ENCODE measurements at places on chromosomes 12 and 14.

DNA sequence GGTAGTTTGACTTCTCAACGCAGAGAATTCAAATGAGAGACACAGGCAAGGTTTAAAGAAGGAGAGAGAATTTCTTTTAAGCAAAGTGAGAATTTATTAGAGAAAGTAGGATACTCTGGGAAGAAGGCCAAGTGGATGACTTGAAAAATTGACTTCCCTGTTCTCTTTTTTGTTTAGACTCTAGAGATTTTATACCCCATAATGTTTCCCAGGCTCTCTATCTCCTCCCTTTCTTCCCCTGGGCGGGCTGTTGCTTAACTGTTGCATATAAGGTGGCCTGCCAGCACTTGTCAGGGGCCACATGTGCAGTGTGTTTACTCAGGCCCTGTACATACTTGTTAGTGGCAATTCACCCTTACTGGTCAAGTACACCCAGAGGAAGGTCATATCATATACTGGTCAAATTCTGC, 403.7 kb downstream of the SLC6A15 start:
- DNase-seq, result no peak

- no peak for DNase-seq
Measured at GRCh38 chr14:100408350-100409002, 85.3 kb downstream of the SLC25A47 start.

DNA sequence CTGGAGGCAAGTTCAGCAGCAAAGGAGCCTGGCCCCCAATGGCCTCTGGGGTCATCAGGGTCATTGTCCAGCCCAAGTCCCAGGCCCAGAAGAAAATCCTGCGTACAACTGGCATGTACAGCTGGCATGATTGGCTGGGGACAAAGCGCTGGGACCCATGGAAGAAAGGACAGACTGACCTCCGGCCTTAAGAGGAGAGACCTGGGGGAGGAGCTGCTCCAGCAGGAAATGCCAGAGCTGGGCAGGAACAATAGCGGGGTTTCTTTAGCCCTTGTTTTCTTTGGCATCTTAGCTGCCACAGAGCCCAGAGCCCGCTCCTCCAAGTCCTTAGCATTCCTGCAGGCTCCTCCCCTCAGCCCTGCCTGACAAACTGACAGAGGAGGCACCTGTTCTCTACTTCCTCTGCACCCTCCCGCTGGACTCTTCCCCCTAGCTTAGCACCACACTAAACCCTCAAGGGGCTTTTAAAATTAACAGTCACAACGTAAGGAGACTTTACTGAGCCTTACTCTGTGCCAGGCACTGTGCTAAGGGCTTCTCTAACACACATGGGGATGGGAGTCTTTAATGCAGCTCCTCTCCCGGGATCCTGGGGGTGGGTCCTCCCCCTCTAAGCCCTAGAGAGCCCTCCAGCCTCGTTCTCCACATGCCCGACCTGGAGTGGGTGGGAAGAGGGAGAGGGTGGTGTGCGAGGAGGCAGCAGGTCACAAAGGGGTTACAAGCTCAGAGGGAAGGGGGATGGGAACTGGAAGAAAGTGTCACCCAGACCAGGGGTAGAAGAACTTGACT, 1.8 kb upstream of the AQP5 start:
- no peak for DNase-seq

DNA sequence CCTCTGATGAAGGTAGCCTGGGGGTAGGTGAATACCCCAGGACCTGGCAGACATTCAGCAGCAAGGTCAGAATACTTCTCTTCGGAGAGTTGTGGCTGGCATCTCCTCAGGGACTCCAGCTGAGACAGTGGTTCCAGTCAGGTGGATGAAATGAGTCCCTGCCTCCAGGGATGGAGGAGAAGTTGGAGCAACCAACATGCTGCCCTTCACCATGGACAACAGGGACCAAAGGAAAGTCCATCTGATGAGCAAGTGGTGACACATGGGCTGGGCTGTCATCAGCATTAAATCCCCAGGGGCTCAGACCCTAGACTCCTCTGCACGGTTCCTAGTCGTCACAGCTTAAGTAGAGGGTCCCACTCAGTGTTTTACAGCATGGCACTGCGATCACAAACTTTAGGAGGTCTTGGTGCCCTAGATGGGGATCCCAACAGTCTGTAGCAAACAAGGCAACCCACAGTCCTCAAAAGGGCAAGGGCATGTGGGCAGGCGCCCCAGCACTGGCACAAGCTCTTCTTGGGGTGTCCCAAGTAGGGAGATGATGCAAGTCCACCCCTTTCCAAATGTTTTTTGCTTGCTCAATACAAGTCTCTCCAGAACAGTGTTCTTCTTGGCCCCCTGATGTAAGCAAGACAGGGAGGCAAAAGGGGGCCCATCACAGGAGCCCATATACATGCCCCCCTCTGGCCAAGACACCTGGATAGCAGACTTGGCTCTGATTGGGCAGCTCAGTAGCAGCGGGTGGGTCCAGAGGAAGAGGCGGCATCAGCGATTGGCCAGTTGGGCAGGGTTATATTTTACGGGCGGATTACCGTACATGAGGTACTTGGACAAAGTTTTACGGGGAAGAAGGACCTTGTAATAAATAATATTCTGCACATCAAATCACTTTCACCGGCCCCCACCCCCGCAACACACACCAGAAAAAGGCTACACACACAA, 10.8 kb upstream of the CDH24 start:
- no peak for DNase-seq

- DNase-seq, result no peak
Measured at GRCh38 chr12:26697217-26697616, 135.8 kb downstream of the ITPR2 start.

GRCh38 chr14:88188745-88189416, 134.2 kb downstream of the KCNK10 start:
- no peak for DNase-seq

DNA sequence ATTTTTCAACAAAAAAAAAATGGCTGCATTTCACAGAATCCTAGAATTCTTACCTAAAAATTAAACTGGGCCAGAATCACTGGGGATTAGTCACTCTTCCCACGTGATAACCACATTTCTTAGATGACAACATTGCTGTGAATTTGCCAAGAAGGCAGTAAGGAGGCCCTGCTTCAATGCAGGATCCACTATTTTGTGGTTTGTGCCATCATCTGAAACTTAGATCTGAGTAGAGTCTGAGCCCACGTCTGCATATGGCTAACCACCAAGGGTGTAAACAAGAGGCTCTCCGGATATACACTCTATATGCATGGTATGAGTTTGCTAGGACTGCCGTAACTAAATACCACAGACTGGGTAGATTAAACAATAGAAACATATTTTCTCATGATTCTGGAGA, 24.4 kb upstream of the TBX5 start:
- DNase-seq, result no peak

DNA sequence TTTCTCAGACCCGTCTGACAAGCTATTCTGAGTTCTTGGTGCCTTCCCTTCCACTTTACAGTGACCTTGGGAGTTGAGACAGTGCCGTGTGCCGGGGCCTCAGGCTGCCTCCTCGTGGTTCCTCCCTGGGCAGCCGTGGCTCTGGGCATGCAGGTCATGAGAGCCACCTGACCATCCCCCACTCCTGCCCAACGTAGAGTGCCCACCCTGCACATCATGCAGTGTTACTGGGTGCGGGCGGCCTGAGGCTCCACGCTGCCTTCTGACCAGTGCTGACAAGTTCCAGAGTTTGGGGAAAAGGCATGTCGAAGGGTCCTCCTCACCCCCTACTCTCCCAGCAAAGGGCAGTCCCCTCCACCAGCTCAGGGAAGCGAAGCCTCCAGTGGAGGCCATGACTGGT, 190.5 kb downstream of the TSPAN9 start:
- no peak for DNase-seq

- no peak for DNase-seq
Measured at GRCh38 chr14:99445931-99446330, 34.7 kb downstream of the SETD3 start.
